ENCODE measurements at places on chromosomes 2 and 18.

- no peak for DNase-seq
Observed at GRCh38 chr2:226087051-226087450, 687.5 kb downstream of the NYAP2 start.

GRCh38 chr2:2572393-2573204 lies 241.5 kb upstream of the MYT1L start:
- DNase-seq = no peak

DNA sequence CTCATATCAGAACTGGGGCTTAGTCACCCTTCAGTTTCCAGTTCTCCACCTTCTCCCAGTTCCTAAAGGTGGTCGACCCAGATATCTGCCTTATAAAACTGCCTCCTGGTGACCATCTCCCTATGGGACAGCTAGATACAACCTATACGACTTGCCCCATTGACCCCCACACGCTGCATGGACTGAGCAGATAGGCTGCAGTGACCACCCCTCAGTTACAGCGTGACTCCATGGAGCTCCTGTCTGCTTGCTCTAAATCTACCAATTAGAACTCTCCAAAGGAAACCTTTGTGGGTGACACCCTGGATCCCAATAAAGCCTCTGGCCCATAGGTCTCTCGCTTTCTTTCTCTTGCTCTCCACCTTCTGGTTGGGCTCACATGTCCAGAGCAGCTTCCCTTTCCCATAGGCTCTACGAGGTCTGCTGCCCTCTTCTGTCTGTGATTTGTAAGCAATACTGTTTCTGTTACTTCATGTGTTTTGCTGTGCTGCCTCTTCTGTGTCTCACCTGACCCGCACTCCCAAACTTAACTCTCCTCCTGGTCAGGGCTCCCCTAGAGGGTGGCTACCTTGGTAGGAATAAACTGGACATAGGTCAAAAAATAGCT lies 971.3 kb upstream of the FAM98A start:
- DNase-seq = no peak

- DNase-seq = no peak
Observed at GRCh38 chr2:162734866-162735265, 103.7 kb downstream of the KCNH7 start.

DNA sequence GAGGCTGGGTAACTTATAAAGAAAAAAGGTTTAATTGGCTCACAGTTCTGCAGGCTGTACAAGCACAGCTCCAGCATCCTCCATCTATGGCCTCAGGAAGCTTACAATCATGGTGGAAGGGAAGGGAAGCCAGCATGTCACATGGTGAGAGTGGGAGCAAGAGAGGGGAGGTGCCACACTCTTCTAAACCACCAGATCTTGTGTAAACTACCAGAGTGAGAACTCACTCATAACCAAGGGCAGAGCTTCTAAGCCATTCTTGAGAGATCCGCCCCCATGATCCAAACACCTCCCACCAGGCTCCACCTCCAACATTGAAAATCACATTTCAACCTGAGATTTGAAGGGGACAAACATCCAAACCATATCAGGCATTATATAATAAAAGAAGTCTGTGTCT lies 121.6 kb upstream of the CDC42EP3 start:
- no peak for DNase-seq

DNA sequence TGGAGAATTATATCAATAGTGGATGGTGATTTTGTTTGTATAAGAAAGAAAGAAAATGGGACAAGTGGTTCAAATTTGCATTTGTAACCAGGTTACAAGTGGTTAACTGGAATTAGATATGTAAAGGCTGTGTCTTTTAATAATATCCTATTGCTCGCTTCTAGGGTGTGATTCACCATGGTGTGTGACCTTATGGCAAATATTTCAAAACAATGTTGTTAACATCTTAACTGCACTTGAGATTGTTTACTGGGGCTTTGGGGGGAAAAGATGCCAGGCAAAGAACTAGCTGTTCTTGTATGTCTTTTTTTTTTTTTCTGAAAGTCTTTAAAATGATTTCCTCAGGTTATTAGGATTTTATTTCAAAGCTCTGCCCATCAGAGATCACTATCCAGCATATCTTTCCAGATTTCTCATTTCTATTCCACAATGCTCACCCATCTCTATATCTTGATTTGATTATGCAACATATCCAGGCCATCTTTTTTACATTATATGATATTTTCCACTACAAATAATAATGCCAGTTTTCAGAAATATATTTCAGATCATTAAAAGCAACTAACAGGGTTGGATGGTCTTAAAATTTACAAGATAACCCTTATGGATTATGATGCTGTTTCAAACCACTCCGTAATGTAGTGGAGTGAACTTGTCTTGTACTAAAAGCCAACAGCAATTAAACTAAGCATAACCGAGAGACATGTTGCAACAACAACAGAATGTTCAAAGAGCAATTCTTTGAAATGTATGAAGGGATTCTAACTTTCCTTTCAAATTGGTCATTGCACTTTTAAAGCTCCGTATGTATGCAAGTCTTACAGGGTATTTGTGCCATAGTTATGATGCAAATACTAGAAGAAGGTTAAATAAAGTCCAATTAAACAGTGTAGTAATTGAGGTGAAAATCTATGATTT lies 341.5 kb upstream of the ETAA1 start:
- DNase-seq = no peak

DNA sequence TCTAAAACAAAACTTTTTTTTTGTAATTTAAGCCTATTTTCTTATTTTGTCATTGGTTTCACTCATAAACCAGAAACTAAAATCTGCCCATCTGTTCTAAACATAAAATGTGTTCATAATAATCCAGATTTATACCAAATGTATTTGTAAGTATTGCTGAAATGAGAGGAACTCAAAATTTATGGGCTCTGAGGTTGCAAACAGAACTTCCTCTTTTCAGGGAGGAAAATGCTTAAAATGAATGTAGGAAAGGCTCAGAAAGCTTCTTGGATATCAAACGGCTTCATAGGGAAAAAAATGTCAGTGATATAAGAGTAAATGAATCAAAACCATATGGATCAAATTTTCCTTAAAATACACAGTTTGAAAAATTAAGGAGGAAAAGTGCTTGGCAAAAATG lies 83.9 kb downstream of the PAX3 start:
- no peak for DNase-seq

- DNase-seq = no peak
Observed at GRCh38 chr18:64668461-64668962, 519.6 kb upstream of the LINC00305 start.

DNA sequence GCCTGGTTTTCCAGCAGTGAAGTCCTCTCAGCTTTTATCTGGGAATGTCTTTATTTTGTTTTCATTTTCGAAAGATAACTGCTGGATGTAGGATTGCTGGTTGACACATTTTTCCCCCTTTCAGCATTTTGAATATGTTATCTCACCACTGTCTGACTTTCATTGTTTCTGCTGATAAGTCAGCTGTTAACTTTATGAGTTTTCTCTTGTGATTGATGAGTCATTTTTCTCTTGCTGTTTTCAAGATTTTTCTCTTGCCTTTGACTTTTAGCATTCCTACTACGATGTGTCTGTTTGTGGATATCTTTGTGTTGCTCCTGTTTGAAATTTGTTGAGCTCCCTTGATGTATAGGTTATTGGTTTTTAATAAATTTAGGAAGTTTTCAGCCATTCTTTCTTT lies 85.5 kb downstream of the AGPS start:
- no peak for DNase-seq

- no peak for DNase-seq
Observed at GRCh38 chr2:171469176-171469575, 35.1 kb downstream of the DCAF17 start.

DNA sequence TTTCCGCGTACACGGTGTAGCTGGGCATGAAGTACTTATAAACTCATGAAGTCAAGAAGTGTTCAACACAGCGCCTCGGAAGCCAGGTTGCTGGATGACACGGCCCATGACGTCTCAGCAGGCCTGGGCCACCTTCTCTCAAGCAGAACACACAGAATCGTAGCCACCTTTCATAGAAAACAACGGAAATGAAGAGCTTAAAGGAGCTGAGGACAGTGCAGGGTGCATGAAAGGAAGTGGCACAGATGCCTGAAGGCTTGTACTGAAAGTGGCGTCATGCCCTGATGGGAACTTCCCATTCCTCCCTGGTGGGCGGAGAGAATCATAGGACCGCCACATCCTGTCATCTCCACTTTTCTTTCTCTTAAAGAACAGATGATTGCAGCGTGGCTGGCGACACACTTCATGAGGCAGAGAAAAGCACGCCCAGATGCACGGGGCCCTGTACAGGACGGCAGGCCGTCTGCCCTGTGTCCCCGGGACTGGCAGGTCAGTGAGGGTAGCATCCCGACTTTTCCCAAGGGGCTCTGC lies 31.1 kb downstream of the HDAC4 start:
- peak; percentile 14 for DNase-seq

GRCh38 chr2:10922307-10923007 lies 10.7 kb downstream of the KCNF1 start:
- DNase-seq = no peak

DNA sequence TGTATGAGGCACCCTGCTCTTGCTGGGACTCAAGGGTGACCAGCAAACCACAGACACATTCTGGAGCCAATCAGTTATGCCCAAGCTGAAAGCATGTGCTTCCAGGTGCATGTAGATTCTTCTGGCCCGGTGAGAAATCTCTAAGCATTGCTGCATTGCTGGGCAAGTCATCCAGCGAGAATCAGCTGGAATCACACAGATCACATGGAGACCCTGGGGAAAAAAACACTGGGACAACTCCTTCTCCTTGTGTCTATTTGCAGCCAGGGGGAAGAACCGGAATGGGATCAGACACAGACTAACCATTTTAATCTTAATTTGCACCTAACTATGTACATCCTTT lies 119.7 kb upstream of the KLF7 start:
- DNase-seq = no peak

DNA sequence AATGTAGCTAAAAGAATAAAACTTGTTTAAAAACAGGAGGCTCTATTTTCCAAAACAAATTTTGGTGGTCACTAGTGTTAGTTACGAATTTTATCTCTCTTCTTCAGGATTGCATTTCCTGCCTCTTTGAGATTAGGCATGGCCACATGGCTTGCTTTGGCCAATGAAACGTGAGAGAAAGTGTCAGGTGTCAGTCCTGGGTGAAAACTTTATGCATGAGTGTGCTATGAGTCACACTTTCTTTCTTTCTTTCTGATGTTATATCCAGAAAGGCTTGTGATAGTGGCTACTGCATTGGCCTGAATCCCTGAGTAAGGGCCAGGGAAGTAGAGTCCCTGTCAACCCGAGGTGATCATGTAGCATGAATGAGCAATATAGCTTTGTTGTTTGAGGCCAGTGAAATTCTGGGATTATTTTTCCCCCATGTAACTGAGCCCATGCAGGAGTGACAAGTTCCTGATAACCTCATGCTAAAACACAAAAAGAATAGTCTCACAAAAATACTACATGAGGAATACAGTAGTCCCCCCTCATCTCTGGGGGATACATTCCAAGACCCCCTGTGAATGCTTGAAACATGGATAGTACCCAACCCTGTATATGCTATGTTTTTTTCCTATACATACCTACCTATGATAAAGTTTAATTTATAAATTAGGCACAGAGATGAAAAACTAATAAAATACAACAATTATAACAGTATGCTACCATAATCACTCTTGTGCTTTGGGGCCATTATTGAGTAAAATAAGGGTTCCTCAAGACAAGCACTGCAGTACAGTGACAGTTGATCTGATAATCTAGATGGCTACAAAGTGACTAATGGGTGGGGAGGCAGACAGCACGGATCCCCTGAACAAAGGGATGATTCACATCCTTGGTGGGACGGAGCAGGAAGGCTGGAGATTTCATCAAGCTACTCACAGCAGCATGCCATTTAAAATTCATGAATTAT lies 109.5 kb downstream of the CDC42EP3 start:
- no peak for DNase-seq

DNA sequence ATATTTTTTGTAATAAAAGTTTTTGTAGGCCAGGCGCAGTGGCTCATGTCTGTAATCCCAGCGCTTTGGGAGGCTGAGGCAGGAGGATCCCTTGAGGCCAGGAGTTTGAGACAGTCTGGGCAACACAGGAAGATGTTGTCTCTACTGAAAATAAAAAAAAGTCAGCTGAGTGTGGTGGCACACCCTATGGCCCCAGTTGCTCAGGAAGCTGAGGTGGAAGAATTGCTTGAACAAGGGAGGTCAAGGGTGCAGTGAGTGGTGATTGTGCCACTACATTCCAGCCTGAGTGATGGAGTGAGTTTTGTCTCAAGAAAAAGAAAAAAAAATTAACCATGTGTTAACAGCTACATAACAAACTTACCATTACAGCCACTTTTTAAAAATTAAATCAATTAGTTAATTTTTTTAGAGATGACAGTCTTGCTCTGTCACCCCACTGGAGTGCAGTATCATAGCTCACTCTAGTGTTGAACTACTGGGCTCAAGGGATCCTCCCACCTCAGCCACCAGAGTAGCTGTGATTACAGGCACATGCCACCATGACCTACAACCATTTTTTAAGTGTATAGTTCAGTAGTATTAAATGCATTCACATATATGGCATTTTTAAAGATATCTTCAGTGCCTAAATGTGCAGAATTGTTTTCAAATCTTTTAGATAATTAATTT lies 67.2 kb upstream of the ACYP2 start:
- no peak for DNase-seq

DNA sequence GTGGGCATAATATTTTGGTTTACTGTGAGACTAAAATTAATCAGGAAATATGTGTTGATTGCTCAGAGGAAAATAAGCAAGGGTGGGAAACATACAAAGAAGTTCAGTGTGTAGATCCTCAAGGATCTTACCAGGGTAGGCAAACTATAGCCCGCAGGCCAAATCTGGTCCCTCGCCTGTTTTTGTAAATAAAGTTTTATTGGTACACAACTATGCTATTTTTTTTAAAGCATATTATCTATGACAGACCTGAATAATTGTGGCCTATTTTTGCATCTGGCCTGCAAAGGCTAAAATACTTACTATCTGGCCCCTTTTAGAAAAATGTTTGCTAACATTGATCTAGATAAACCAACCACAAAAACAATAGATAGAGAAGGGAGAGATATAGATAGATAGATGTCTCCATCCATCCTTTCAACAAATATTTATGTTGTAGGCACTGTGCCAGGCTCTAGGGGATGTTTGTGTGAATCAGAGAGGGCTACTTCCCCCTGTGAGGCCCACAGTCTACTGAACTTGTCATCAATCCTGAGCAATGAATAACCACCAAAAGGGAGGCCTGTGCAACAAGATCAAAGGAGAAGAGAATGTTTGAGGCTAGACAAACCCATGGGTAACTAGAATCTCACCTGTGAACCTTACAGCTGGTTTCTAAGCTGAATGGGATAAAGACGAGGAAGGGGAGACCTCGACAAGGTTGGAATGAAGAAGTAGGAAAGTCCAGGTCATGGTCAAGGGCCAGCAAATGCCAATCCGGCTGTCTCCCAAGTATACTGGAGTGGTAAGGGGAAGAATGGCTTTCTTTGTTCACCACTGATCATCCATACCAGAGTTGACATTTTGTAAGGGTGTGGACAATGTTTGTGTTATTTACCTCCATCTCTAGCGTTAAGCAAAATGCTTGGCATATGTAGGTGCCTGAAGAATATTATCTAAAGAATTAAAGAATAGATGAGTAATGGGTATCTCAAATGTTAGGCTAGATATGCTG lies 23.6 kb downstream of the ALPK2 start:
- DNase-seq = no peak

- no peak for DNase-seq
Observed at GRCh38 chr2:158724803-158725381, 70.2 kb upstream of the DAPL1 start.
